Panc1 (cell line): ENCODE measurements at places on chromosomes 11 and 22. TPM values are rescaled to one million over a fixed set of nuclear protein-coding genes. Genes with fewer than 3 reads are reported as not detected.

GRCh38 chr11:132994966-132995365, 537.3 kb downstream of the OPCML start:
- no peak for DNase-seq

GRCh38 chr22:43110444-43110926, at the start of gene BIK:
Gene BIK, plus strand, starts transcription at chr22:43110750. Its CDS starts 13,273 bp downstream, at chr22:43124023.
- DNase-seq = no peak

The MMP10 gene
- not detected for total RNA-seq

The NPAS4 gene
- total RNA-seq = 0.08 TPM

The MS4A6E gene
- not detected for total RNA-seq

GRCh38 chr11:16561150-16561549, 177.3 kb upstream of the C11orf58 start:
- no peak for DNase-seq

GRCh38 chr11:58498464-58498863, 9.4 kb downstream of the OR5B21 start:
- DNase-seq = no peak

GRCh38 chr22:36744413-36744765, 31.5 kb downstream of the IFT27 start:
- DNase-seq = no peak

GRCh38 chr11:4393209-4393857, at the start of gene TRIM21:
Gene TRIM21, minus strand, starts transcription at chr11:4393702. Its CDS starts 3,293 bp downstream, at chr11:4390409.
- peak; percentile 83 for DNase-seq

- no peak for DNase-seq
Observed at GRCh38 chr22:49855251-49855911, 1.7 kb downstream of the ZBED4 start.

The CPT1B gene
- 18.4 TPM for total RNA-seq

GRCh38 chr11:115303929-115304531, 200.2 kb downstream of the CADM1 start:
- DNase-seq = no peak

DNA sequence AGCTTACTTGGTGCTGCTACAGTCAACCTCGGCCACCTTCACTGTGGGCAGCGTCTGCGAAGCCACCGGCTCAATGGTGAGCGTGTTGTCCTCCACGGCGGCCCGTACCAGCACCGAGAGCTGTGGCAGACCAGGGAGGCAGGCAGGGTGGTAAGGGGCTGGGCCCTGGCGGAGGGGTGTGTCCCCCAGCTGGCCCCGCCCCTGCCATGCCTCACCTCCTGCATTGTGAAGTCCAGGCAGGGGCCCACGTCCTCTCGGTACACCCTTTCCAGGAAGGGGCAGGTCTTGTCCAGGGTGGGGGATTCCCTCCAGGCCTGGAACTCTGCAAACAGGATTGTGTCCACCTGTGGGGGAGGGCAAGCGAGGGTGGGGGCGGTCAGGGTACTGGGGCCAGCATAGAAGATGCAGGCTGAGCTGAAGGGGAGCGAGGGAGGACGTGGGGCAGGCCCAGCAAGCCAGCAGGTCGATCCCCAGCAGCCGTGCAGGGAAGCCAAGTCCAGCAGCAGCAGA, 12.8 kb downstream of the RAB3IL1 start:
- DNase-seq = no peak

- no peak for DNase-seq
Observed at GRCh38 chr22:47673557-47673956, 911.1 kb downstream of the TBC1D22A start.

- no peak for DNase-seq
Observed at GRCh38 chr22:25953919-25954318, 211.9 kb downstream of the MYO18B start.

- DNase-seq = no peak
Observed at GRCh38 chr11:18012122-18012905, 533 bp downstream of the SERGEF start.

- DNase-seq = no peak
Observed at GRCh38 chr22:23258826-23259170, 78.5 kb downstream of the BCR start.

GRCh38 chr22:20859615-20860014, 808 bp downstream of the SNAP29 start:
- no peak for DNase-seq

DNA sequence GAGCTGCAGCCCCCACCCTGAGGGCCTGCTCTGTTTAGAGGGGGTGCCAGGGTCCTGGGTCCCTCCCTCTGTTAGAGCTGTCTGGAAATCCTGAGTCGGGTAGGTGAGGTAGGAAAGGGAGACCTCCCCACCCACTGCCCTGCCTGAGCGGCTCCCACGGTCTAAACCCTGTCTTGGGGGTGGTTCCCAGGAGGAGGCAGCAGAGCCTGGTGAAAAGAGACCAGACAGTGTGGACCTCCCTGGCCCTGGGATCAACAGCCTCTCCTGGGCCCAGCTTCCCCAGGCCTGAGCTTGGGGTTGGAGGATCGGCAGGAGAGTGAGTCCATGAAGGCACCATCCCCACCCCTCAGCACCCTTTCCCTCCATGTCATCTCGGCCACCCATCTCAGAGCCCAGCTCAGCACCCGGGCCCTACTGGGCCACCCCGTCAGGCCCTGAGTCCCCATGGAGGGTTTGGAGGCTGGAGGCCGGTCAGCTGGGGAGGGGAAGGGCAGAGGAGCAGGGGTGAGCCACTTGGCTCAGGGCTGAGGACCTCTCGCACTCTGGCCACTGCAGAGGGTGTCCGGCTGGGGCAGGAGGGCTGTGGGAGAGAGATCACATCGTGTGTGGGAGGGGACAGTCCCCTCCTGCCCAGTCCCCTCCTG, 37.2 kb downstream of the RTN4R start:
- DNase-seq = no peak

GRCh38 chr11:102573851-102574250, 43.3 kb upstream of the MMP7 start:
- no peak for DNase-seq

- no peak for DNase-seq
Observed at GRCh38 chr11:93481279-93481678, 61.9 kb downstream of the SMCO4 start.

DNA sequence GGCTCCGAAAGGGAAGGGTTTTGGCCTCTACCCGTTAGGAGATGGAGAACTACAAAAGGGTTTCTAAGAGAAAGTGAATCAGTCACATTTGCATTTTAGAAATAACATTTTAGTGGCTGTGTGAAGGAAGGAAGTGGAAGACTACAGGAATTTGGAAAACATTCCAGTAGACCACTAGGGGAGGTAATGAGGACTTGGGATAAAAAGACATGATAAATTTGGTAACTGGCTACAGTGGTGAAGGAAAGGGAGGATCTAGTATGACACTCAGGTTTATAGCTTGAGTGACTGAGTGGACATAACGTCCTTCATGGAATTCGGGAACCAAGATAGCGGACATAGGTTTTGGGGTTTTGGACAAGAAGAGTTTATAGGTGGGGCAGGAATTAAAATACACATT, 7.0 kb upstream of the RRM1 start:
- no peak for DNase-seq

- no peak for DNase-seq
Observed at GRCh38 chr11:75639762-75640181, 29.1 kb downstream of the MAP6 start.

DNA sequence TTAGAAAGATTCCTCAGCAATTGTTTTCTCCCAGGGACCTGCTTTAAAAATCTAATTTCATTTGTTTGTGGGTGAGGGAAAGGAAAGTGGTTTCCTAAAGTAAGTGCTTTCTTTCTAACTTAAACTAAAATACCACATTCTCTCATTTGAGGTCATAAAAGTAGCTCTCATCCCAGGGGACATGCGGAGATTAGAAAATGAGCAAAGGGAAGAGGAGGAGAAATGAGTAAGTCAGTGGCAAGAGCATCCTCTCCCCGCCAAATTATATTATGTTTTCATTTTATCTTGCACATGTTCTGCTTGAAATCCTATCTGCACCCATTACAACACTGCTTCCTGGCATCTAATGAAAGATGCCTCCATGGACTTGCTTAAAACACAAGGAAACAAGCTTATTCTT, 191.4 kb downstream of the ARHGAP42 start:
- no peak for DNase-seq

GRCh38 chr11:37788141-37788877, 1190.3 kb upstream of the RAG2 start:
- no peak for DNase-seq
